Kidney (tissue), 22 donors: ENCODE measurements at places on chromosomes 5 and 9.

GRCh38 chr9:105062222-105062855, 134.4 kb upstream of the ABCA1 start:
- no peak overlapping the region for H3K4me3 ChIP-seq
- no peaks in the 10 kb centered on the region for H3K27me3 ChIP-seq
- no peak for DNase-seq
- H3K4me1 ChIP-seq = peaks cover 15% of the 10 kb centered on the region

GRCh38 chr9:127903557-127904475, 4.4 kb upstream of the ST6GALNAC6 start:
- H3K4me3 ChIP-seq = no peak overlapping the region
- DNase-seq = peak; percentile 96
- peak overlapping the region; percentile 80 for H3K27ac ChIP-seq
- H3K27me3 ChIP-seq = no peaks in the 10 kb centered on the region
- H3K36me3 ChIP-seq = no peaks in the 10 kb centered on the region

GRCh38 chr5:102969641-102970040, 150.3 kb downstream of the GIN1 start:
- H3K4me1 ChIP-seq = no peaks in the 10 kb centered on the region
- H3K27me3 ChIP-seq = no peaks in the 10 kb centered on the region
- no peak overlapping the region for H3K4me3 ChIP-seq
- no peaks in the 10 kb centered on the region for H3K36me3 ChIP-seq
- H3K27ac ChIP-seq = no peak overlapping the region
- no peak for DNase-seq

GRCh38 chr9:19033015-19033414, at the start of gene SAXO1:
SAXO1 (minus strand) TSS chr9:19033209; CDS start chr9:19032908, 301 bp downstream.
- no peak within 1 kb of the TSS for H3K4me3 ChIP-seq
- H3K36me3 ChIP-seq = no peaks in the 10 kb centered on the region
- H3K27ac ChIP-seq = no peak within 1 kb of the TSS
- no peaks in the 10 kb centered on the region for H3K27me3 ChIP-seq
- DNase-seq = no peak

- DNase-seq = no peak
- no peaks in the 10 kb centered on the region for H3K36me3 ChIP-seq
Measured at GRCh38 chr9:124293718-124294506, 36.2 kb downstream of the NEK6 start.

DNA sequence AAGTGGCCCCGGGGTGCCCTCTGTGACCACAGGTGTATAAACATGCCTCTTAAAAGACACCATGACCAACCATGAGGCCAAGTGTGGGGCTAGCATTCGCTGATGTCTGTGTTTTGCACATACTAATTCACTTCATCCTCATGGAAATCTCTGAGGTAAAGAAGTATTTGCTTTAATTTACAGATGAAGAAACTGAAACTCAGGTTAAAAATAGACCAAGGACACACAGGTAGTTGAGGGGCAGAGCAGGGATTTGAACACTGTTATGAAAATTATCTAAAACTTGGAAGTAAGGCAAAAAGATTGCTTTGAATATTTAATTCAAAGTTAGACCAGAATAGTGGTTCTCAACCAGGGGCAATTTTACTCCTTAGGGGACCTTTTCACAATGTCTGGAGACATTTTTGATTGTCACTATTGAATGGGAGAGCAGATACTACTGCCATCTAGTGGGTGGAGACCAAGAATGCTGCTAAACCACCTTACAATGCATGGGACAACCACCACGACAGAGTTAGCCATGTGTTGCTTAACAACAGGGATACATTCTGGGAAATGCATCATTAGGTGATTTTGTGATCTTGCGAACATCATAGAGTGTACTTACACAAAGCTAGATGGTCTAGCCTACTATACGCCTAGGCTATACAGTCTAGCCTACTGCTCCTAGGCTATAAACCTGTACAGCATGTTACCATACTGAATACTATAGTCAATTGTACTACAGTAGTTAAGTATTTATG, 8.0 kb upstream of the FXN start:
- H3K4me1 ChIP-seq = no peaks in the 10 kb centered on the region
- H3K27me3 ChIP-seq = no peaks in the 10 kb centered on the region
- DNase-seq = no peak

GRCh38 chr5:178272591-178272990, 40.0 kb upstream of the PHYKPL start:
- H3K27ac ChIP-seq = no peak overlapping the region
- H3K4me3 ChIP-seq = no peak overlapping the region
- no peaks in the 10 kb centered on the region for H3K36me3 ChIP-seq
- no peak for DNase-seq

GRCh38 chr5:1909346-1909985, 26.7 kb upstream of the IRX4 start:
- no peak for DNase-seq
- H3K27ac ChIP-seq = no peak overlapping the region
- H3K36me3 ChIP-seq = no peaks in the 10 kb centered on the region
- no peaks in the 10 kb centered on the region for H3K27me3 ChIP-seq
- no peak overlapping the region for H3K4me3 ChIP-seq
